Omental fat pad (tissue), 4 donors: ENCODE measurements at places on chromosomes 1 and 21.

- no peak for DNase-seq
Measured at GRCh38 chr1:93638981-93639380, 42.7 kb downstream of the BCAR3 start.

DNA sequence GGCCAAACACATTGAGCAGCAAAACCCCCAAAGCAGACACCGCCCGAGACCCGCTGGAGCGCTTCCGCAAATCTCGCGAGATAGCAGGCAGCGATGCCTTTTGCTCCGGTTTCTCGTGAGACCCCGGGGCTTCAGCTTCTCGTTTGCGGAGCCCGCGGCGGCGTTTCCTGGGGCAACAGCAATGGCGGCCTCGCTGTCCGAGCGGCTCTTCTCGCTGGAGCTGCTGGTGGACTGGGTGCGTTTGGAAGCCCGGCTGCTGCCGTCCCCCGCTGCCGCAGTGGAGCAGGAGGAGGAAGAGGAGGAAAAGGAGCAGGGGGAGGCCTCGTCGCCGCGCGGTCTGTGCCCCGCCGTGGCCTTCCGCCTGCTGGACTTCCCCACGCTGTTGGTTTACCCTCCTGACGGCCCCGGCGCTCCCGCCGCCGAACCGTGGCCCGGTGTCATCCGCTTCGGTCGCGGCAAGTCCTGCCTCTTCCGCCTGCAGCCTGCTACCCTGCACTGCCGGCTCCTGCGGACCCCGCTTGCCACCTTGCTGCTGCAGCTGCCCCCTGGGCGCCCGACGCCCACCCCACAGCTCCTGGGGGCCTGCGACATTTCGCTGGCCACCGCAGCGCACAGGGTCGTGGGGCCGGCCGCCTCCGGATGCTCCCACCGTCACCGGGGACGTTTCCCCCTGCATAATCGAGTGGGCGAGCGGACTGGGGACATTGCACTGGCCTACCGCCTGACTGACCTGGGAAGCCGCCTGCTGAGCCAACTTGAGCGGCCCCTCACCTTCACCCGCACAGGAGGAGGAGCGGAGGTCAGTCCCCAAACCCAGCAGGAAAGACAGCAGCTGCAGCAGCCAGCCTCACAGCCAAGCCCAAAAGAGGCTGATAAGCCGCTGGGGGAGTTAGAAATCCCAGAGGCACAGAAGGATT, at the start of gene MAP10:
TSS of gene MAP10 (plus strand) at position 148 of the 917 bp plus-strand sequence. CDS start at position 182, 34 bp downstream.
- no peak for DNase-seq

DNA sequence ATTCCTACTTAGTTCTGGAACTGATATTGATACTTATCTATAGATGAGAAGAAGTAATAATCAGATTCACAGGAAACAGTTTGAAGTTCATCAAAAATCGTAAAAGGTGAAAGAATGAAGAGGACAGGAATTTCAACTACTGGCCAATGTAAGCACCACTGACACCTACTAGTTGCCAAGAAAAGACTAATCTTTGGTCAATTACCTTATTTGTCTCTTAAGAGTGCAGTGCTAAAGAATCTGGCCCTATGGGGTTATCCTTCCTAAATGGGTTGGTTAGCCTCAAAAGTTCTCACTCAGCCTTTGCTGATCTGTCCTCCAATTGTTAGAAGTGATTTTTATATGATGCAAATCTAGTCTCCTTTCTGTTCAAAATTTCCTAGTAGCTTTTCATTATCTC, 29.5 kb downstream of the ADSS2 start:
- DNase-seq: no peak

- DNase-seq: no peak
Measured at GRCh38 chr1:19708567-19709110, 44.0 kb downstream of the HTR6 start.

DNA sequence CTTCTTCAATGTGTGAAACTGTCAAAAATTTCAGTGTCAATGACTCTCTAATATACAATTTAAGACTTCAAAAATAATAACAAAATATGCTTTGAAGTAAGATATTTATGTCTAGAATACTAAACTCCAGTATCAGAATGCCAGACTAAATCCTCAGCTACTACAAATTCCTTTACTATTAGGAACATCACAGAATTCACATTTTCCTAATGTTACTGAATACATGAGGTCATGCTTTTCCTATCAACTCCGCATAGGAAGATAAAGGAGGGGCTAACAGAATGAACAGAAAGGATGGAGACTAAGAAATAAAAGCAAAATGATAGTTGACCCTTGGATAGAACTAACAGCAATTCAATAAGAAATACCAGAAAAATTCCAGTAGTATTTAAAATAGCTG, 292.7 kb downstream of the SDCCAG8 start:
- no peak for DNase-seq
